Urinary bladder (tissue), 4 donors: ENCODE measurements at places on chromosomes 4 and X. TPM values are rescaled to one million over a fixed set of nuclear protein-coding genes. Genes with fewer than 3 reads are reported as not detected.

- DNase-seq: no peak
These were observed 261.5 kb upstream of the ADGRL3 start for GRCh38 chr4:60938621-60939020.

DNA sequence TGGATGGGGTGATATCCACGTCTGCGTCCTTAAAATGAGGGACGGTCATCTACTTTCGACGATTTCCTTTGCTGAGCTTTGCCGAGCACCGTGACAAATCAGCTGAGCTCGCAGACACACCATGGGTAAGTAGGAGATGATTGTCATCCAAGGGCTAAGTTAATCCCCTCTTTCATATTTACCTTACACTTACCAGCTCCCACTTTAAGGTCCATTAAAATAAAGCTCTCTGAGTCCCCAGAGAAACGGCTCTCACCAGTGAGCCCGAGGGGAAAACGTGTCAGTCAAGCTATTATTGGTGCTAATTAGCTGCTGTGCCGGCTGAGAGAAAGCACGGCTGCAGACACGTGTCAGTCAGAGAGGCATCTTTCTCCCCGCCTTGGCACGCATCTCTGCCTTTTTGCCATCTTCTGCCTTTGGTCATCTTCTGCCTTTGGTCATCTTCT lies 72.2 kb downstream of the CRLF2 start:
- DNase-seq: no peak

DNA sequence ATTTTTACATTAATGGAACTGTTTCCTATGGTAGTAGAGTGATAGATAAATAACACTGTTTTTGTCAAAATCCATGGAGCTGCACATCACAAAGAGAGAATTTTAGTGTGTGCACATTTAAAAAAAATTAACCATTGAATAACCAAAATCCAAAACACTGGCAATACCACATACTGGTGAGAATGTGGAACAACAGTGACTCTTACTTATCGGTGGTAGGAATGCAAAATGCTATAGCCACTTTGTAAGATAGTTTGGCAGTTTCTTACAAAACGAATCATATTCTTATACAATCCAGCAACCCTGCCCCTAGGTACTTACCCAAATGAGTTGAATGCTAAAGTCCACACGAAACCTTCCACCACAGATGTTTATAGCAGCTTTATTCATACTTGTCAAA lies 229.6 kb upstream of the GPR101 start:
- no peak for DNase-seq

GRCh38 chrX:102345916-102346315 lies 93.9 kb downstream of the NXF2B start:
- no peak for DNase-seq

GRCh38 chr4:874056-874455 lies 48.1 kb upstream of the CPLX1 start:
- DNase-seq: no peak

Gene CENPVL1
- total RNA-seq: not detected

GRCh38 chr4:119025916-119026661 lies 109.5 kb upstream of the MYOZ2 start:
- no peak for DNase-seq

Gene KLF8
- 9.6 TPM for total RNA-seq

Gene AFM
- total RNA-seq: not detected

- DNase-seq: no peak
These were observed 2.0 kb upstream of the ARX start for GRCh38 chrX:25017667-25018247.

GRCh38 chr4:5615496-5616075 lies 92.8 kb downstream of the EVC2 start:
- no peak for DNase-seq

Gene PRRG3
- 15.2 TPM for total RNA-seq

DNA sequence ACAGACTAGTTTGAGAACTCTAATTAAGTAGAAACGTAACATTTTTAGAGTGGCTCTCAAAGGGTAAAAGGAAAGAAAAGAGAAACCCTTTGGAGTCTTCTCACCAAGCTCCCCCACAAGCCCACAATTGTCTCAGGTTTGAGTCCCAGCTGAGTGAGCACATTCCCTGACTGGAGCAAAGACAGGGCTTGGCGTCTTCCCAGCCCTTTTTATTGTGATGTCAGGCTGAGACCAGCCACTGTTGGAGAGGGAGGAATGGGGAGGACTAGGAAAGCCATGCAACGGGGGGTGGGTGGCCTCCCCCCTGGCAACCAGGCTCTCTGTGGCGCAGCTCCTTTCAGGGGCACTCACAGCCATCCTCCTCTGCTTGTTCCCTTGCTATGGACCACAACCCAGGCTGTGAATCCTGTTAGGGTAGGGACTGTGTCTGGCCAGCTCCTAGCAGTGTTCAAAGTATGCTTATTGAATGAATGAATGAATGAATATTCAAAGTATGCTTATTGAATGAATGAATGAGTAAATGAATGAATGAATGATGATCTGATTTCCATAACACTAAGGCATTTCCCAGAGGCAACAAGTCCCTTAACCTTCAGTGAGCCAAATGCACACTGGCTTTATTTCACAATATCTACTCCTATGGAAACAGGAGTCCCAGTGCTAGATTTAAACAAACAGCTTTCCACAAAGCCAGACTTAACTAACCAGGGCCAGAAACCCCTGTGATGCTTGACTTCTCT lies 413.3 kb downstream of the MID1IP1 start:
- no peak for DNase-seq

Gene CT45A3
- total RNA-seq: not detected

- DNase-seq: no peak
These were observed 60.6 kb downstream of the RPS6KA3 start for GRCh38 chrX:20205927-20206708.

GRCh38 chrX:119753639-119754257 lies 4.6 kb upstream of the SOWAHD start:
- DNase-seq: no peak

GRCh38 chrX:49183701-49184281 lies 2.4 kb downstream of the PRICKLE3 start:
- DNase-seq: no peak

DNA sequence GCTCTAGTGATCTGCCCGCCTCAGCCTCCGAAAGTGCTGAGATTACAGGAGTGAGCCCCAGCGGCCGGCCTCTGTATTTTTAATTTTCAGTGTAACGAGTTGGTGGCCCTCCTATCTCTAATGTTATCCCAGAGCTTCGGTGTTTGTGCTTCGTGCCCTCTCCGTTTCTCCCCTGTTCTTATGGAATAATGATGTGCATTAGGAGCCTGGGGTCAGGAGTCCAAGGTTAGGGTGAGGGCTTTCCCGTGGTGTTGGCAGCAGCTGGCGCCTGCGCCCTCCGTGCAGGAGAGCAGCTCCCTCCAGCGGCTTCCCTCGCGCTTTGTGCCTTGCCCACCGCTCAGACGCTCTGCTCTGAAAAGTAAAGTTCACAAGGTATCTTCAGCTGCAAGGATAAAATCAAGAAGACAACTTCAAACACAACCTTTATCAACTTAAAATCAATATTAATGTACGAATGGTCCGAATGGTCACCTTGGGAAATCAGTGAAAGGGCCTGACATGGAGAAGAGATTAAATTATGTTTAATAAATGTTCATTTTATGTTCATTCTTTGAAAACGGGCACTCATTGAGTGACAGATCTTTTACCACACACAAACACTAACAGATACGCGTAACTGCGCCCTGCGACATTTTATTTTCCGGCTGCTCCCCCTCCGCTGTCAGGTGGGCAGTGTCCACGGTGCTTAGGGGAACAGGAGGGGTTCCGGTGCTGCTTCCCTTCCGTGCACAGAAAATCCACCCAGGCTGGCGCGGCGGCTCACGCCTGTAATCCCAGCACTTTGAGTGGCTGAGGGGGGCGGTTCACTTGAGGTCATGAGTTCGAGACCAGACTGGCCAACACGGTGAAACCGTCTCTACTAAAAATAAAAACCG lies 62.4 kb downstream of the TRAPPC11 start:
- DNase-seq: no peak

DNA sequence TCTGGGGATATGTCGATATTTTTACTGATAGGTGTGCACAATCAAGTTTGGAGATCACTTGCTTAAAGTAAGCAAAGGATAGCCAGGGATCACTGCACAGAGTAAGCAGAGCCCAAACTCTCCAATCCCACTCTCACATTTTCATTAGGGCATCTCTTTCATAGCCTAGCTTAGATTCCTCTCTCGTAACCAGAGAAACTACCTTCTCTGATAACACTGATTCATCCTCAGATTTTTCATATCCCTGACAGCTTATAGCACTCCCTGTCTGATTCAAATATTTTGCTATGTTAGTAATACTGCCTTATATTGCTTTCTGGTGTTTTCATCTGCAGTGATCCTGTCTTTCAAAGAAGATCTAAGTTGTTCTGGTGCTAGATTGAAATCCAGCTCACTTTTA lies 123.7 kb downstream of the CBLL2 start:
- DNase-seq: no peak

DNA sequence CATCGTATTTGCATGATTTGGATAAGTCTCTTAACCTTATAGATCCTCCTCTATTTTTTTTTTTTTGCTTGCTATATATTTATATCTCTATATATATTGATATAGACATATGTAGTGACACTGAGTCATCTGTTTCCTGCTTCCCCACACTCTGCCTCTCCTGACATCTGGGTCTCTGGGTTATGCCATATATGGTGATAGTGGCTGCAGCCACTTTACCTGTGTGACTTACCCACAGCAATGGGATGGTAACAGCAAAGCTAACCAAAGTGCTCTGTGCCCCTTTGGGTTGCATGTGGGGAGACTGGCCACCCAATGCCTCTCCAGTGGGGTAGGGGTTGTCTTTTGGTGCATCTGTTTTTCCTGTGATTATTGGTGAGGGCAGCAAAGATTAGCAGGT lies 14.5 kb downstream of the CMC4 start:
- no peak for DNase-seq

Gene PROM1
- total RNA-seq: 30.5 TPM

GRCh38 chrX:15056044-15056443 lies 182.8 kb downstream of the MOSPD2 start:
- no peak for DNase-seq

DNA sequence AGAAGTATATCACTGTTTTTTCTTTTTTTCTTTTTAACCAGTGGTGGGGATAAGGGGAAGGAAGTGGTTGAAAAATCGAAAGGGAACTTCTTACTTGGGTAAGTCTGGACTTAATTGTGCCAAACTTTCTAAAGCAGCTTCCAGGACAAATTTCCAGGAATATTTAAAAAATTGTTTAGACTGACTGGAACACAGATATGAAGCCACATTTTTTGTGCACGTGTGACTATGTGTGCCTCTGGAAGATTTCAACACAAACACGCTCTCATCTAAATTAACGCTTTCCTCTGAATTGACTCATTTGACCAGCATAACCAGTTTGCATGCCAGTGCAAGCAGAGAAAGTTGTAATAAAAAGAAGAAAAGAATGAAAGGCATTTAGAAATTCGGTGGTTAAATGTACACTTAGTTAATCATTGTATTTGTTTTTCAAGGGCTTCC lies 18.8 kb upstream of the YTHDC1 start:
- peak; percentile 62 for DNase-seq

GRCh38 chr4:126271292-126271691 lies 956.5 kb downstream of the FAT4 start:
- no peak for DNase-seq

DNA sequence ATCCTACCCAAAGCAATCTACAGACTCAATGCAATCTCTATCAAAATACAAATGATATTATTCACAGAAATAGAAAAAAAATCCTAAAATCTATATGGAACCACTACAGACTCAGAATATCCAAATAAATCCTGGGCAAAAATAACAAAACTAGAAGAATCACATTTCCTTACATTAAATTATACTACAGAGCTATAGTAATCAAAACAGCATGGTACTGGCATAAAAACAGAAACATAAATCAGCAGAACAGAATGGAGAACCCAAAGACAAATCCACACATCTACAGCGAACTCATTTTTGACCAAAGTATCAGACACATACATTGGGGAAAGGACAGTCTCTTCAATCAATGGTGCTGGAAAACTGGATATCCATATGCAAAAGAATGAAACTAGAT lies 304.1 kb upstream of the FGF13 start:
- DNase-seq: no peak

Gene MXRA5
- 100 TPM for total RNA-seq

GRCh38 chrX:137052643-137053235 lies 18.9 kb upstream of the GPR101 start:
- no peak for DNase-seq

GRCh38 chr4:100164808-100165760 lies 25.2 kb downstream of the DDIT4L start:
- no peak for DNase-seq

- DNase-seq: peak; percentile 61
These were observed 440.9 kb downstream of the INPP4B start for GRCh38 chr4:142405021-142405694.

DNA sequence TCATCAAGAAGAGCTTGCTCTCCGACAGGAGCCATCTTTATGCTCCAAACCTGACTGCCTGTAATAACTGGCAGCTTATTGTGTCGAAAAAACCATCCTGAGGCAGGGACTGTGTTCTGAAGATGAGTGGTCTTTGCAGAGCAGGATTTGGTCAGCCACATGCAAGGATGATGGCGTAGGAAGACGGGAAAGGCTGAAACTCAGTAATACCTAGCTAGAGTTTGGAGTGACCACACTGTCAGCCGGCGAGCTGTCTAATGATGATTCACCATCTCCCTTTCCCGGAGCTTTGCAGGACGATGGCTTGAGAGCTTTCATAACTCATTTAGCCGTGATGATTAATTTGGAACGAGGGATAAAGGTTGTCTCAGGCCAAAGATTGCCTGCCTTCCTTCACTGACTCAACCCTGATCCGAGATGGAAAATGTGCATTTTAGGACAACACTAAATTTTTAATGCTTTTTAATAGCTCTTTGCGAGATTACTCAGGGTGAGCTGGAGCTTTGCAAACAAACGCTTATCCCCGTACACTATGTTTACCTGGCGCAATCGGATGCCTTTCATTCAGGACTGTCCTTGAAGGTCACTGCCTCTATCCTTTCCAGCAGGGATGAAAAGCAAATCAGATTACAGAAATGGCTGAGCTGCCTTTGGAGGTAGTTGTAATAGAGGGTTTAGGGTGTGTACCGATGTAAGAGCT lies 288.5 kb downstream of the ASMT start:
- no peak for DNase-seq
